ENCODE measurements at places on chromosomes 11 and 22. TPM values are rescaled to one million over a fixed set of nuclear protein-coding genes. Genes with fewer than 3 reads are reported as not detected.

- ATAC-seq = no peak
Observed at GRCh38 chr22:45866646-45867117, 110.3 kb downstream of the WNT7B start.

DNA sequence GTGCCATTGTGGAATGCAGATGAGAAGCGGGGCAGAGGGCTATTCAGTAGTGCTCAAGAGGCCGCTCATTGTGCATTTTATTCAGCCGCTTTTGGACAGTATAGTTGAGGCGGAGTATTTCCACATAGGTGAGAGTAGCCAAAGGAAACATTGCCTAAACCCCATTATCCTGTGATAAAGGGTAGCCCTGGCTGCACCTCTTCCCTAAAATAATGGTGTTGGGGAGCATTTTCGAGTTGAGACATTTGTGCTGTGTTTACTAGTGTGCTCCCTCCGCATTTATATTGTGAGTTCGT lies 68.8 kb downstream of the SPECC1L start:
- no peak for ATAC-seq

DNA sequence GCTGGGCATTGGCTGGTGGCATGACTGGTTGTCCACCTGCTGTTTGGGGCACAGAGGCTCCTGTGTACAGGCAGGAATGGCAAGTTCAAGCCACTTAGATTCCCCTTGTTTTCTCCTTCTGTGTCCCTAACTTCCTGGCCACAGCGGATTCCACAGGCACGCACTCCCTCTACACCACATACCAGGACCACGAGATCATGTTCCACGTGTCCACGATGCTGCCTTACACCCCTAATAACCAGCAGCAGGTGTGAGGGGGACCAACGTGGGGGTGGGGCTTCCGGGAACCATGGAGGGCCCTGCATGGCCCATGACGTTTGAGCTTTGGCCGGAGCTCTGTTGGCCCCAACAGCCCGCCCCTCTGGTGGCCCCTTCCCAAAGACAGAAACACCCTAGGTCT lies 7.8 kb downstream of the SIPA1 start:
- ATAC-seq = no peak

DNA sequence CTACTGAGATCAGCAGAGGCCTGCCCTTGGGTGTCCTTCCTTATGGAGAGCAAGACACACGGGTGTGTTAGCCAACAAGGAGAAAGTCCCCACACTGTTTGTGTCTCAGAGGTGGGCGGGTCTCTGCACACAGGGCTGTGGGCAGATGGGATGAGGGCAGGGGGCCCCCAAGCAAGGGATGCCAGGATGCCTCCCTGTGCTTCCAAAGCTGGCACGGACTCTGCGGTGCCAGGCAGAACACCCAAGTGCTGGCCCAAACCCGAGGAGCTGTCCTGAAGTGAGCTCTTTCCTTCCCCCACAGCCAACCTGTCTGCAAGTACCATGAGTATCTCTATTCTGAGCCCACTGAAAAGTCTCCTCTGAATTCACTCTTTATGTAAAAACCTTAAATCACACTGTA lies 273.3 kb downstream of the CTTN start:
- no peak for ATAC-seq

GRCh38 chr11:47204637-47204989 lies 10.2 kb upstream of the DDB2 start:
- no peak for ATAC-seq

DNA sequence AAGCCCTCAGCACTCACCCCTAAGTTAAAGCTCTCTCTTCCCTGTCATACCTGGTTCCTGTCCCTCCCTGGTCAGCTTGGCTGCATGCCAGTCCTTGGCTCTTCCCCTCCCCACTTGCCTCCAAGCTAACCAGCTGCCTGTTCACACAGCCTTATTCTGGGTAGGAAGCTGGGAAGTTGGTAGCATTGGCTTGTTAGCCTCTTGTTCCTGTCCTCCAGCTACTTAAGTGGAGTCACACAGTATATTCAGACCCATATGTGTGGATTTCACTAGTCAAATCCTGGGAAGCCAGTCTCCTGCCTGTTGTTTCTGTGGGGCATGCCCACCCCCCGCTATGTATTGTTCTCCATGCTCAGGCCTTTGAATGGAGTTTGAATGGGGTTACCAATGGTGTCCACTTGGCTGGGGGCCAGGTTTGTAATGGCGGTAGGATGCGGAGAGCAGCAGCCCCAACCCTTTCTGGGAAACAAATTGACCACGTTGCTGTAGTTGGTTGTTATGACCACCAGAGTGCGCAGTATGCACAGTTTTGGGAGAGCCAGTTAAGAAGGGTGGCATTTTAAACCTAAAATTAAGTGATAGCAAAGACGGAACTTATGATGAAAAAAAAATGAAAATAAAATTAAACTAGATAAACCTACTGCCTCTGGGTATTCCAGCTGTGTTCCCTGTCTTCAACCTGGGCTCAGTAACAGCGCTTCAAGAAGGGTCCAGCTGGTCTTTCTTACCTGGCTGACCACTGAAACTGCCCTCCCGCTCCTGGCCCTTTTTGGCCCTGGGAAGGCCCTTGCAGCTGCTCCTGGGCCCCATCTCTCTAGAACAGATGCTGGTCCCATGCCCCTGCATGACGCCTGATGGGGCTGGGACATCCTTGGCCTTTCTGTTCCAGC lies 10.7 kb upstream of the RPS3 start:
- peak; percentile 83 for ATAC-seq

- no peak for ATAC-seq
Observed at GRCh38 chr22:25511725-25512124, 52.8 kb upstream of the GRK3 start.

DNA sequence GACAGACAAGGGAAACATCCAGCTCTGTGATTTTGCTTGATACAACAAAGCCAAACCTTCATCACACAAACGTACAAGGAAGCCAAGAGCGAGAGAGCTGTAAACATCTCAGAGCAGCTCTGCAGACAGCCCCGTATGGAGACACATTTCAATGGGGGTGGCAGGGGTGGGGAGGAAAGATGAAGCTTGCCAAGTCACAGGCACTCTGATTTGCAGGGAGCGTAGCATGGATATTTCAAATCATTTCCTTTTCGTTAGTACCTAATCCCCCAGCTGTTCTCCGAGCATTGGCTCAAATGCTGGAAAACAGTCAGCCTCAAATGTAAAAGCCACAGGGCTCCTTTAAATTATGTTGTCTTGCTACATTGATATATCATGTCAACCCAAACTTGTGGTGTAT lies 458.9 kb upstream of the CADM1 start:
- ATAC-seq = no peak

- ATAC-seq = no peak
Observed at GRCh38 chr11:44863231-44863630, 87.5 kb downstream of the TP53I11 start.

DNA sequence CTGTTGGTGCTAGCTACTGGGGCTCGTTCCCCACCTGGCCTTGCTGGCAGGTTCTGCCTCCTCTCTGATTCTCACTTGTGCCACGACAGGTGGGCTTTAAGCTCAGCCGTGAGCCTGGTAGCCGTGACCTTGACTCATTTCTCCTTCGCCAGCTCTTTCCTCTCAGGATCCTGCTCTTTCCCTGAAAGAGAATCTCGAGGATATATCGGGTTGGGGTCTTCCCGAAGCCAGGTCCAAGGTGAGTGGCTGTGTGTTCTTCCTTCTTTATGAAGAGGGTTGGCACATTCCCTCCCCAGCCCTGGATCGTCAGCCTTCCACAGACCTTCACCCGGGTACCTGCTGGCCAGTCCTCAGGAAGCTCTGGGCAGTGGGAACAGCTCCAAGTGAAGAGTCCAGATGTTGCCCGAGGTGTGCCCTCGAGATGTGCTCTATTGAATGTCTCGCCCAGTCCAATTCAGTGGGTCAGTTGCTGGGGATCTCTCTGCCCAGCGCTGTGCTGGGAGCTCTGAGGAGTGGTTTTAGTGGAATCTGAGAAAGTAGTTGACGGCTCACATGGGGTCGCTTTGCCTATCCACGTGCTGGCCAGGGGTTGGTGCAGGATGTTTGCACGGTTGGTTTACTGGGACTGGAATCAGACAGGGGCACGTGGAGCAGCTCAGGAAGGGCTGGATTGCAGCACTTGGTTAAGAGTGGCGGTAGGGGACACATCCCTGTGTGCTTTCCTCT lies 1.4 kb downstream of the ZNF74 start:
- no peak for ATAC-seq

DNA sequence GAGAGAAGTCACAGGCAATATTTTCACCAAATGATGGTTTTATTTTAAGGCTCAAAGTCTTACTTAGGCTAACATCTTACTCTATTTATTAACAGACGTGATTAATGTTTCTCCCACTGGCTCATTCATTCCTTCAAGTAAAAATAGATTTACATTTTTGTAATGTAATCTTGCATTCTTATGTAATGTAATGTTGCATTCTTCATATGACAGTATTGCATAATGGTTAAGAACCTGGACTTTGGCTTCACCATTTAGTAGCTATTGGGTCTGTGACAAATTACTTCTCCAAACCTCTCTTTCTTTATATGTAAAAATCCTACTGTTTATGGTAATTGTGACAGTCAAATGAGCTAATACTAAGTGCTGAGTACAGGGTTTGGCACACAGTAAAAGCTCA lies 3.3 kb upstream of the DIXDC1 start:
- no peak for ATAC-seq

GRCh38 chr22:36052505-36052941 lies 23.9 kb upstream of the RBFOX2 start:
- ATAC-seq = peak; percentile 89

GRCh38 chr22:22810018-22810427 lies 77.6 kb upstream of the IGLL5 start:
- ATAC-seq = peak; percentile 76

DNA sequence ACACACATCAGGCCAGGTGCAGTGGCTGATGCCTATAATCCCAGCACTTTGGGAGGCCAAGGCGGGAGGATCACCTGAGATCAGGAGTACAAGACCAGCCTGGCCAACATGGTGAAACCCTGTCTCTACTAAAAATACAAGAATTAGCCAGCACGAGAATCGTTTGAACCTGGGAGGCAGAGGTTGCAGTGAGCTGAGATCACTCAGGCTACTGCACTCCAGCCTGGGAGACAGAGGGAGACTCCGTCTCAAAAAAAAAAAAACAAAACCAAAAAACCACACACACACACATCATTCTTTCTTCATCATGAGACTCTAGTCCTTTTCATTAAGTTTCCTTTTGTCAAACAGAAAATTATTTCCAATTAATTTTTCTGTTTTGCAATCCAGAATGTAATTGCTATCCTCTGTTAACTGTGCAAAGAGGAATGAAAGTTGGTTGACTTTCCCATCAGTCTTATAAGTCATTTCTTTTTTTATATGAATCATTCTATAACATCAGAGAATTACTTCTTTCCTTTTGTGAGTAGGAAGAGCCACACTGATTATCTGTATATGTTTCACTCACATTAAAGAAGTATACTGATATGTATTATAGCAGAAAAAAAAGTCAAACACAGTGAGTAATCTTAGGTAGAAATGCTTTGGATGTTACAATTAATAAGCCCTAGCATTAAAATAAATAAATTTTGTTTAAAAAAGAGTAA lies 52.2 kb downstream of the HORMAD2 start:
- ATAC-seq = peak; percentile 60

GRCh38 chr11:36086366-36086765 lies 142.5 kb downstream of the LDLRAD3 start:
- no peak for ATAC-seq

DNA sequence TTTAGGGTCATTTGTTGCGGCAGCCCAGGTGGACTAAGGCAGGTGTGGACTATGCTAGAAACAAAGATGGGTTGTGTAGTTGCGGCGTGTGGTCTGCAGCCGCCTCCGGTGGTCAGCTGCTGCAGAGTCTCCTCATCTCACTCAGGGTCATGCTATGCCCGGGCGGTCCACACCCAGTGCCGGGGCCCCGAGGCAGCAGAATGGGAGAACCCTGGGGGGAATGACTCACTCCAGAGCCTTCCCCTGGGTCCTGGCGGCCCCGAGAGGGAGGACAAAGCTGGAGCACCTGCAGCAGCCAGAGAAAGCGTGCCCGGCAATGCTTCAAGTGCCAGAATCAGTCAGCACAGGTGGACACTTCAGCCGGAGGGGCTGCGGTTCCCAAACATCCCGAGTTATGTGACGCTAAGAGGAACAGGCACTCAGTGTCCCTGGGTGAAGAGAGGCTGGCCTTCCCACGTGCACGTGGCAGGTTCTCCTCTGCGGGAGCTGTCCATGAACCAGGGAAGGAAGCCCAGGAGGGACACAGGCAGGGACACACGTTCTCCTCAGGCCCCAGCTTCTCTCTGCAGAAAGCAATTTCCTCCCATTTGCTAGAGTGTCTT lies 289.6 kb upstream of the B3GAT1 start:
- no peak for ATAC-seq

GRCh38 chr11:128881221-128881620 lies 9.9 kb upstream of the KCNJ5 start:
- ATAC-seq = no peak

DNA sequence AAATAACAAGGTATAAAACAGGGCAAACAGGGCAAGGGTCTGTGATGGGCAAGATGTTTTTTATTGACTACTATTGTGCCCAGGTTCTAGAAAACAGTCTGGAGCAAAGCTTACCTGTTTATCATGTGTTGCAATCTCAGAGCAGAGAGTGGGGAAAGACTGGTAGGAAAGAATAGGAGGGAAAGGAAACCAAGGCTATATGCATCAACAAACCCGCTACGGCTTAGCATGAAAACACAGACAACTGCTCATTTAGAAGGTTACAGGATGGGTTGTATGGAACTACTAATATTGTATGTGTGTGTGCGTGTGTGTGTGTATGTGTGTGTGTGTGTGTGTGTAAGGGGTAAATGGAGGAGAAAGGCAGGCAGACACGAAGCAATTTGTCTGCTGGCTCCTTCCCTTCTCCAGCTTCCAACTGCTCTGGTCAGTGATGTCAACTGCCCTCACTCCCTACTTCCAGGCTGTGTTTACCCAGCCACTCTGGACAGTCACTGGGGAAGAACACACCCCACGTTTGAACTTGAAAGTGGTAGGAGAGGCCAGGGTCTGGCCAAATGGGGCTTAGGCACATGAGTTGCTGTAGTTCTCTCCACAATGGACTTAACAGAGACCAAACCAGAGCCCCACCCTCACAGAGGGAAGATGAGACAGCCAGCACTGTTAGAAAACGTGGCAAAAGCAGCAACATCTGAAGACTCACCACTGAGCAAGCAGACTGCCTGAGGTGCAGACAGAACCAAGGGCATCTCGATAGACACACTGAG lies 47.0 kb downstream of the GAB2 start:
- no peak for ATAC-seq

- peak; percentile 84 for ATAC-seq
Observed at GRCh38 chr22:37254867-37255233, 10.8 kb upstream of the RAC2 start.

- ATAC-seq = no peak
Observed at GRCh38 chr11:65968600-65969482, 7.3 kb downstream of the SART1 start.

The TMEM132A gene
- not detected for total RNA-seq

The MYOD1 gene
- not detected for total RNA-seq

The SORL1 gene
- total RNA-seq = 98.5 TPM

The RFPL2 gene
- total RNA-seq = 0.30 TPM

The ARHGEF12 gene
- total RNA-seq = 12.9 TPM

The SAA1 gene
- not detected for total RNA-seq

The AMBRA1 gene
- 30.3 TPM for total RNA-seq

The BEST1 gene
- total RNA-seq = 0.05 TPM

The MLC1 gene
- not detected for total RNA-seq

The LRRC55 gene
- not detected for total RNA-seq

The SYT12 gene
- not detected for total RNA-seq

The NXPE4 gene
- total RNA-seq = not detected

The C11orf65 gene
- total RNA-seq = 0.95 TPM

The KRTAP5-7 gene
- not detected for total RNA-seq

All from activated T-helper 17 cell treated with anti-CD3 and anti-CD28 coated beads, Interleukin-2, amount 50 U/mL, for 72 hours (primary cell).